Right renal cortex interstitium (tissue), 3 donors: ENCODE measurements at places on chromosomes 2 and 18.

DNA sequence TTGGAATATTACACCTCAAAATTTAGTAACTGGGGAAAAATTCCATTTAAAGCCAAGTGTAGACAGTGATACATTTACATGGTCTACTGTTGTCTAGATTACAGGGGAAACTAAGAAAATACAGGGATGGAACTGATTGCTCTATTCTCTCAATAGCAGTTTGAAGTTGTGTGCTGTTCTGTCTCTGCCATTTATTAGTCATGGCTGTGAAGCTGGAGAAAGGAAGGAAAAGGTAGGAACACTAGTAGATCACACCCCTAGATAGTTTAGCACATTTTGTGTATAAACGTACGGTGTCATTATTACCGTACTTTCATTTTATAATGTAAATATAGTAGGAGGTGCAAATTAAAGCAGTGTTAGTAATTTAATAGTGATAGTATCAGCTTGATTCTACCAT is 170.5 kb downstream of the PHLPP1 start:
- no peak for DNase-seq

DNA sequence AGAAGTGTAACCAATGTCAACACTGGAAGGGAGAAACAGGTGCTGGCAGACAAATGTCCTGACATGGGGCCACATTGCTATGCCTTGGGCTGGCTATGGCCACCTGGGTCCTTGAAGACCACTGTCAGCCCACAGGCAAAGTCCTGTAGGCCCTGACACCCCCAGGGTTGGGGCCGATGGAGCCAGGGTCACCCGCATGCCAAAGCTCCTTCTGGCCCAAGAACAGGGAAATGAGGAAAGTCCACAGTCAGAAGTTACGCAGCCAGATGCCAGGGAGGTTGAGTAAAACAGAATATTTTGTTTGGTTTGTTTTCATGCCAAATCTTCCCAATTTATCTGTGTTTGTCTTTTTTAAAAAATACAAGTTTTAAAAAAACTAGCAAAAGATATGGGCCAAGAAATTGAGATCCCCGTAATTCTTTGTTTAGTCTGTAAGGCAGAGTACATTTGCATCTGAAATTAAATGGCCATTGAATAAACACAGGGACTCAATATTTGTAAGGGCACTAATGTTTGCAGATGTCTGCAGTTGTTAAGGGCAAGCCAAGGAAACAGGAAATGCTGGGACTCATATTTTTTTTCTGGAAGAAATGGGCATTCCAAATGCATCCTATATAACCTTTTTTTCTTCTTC is 186.4 kb downstream of the FAM210A start:
- DNase-seq = no peak

GRCh38 chr2:38128653-38129052 is 52.7 kb upstream of the CYP1B1 start:
- no peak for DNase-seq

- DNase-seq = no peak
Measured at GRCh38 chr18:13455471-13455870, 236.9 kb downstream of the LDLRAD4 start.

DNA sequence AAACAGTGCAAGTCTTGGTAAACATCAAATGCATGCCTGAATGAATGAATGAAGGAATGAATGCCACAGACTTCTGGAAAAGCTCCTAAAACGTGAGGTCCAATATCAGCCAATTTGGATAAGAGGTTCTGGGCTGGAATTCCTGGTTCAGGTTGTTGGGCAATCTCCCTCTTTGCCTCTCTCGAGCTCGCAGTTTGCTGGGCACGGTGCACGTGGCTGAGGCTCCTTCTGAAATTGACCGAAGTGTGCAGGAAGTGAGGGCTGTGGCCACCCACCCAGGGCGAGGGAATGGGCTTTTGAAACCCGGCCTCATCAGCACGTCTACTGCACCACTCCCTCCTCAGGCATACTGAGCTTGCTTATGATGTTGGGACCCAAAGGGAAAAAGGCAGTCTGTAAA is 288.8 kb upstream of the HS6ST1 start:
- no peak for DNase-seq

GRCh38 chr2:202100176-202100575 is 27.1 kb downstream of the KIAA2012 start:
- no peak for DNase-seq

GRCh38 chr2:48590017-48590416 is 27.6 kb upstream of the GTF2A1L start:
- DNase-seq = no peak

GRCh38 chr2:98658816-98659490 is 50.6 kb downstream of the UNC50 start:
- no peak for DNase-seq

GRCh38 chr18:62324917-62325805 is at the start of gene TNFRSF11A:
TSS of gene TNFRSF11A (plus strand) at chr18:62325310. CDS start at chr18:62325353, 43 bp downstream.
- DNase-seq = no peak

- DNase-seq = no peak
Measured at GRCh38 chr2:205930209-205930608, 155.8 kb downstream of the INO80D start.

DNA sequence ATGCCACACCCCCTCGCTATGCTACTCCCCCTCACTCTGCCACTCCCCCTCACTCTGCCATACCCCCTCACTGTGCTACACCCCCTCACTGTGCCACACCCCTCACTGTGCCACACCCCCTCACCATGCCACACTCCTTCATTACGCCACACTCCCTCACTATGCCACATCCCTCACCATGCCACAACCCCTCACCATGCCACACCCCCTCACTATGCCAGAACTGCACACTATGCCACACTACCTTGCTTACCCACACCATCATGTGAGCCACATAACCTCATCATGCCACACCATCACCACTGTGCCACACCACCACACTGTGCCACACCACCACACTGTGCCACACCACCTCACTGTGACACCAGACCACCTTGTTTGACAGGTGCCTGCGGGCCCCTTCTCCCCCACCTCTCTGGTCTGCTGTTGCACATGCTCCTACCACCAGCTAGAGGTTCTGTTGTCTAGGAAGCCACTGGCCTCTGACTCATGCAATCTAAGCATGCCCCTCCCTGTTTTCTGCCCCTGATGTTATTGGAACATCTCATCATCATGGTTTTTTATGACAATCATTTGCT is 22.0 kb downstream of the MARCHF4 start:
- no peak for DNase-seq

DNA sequence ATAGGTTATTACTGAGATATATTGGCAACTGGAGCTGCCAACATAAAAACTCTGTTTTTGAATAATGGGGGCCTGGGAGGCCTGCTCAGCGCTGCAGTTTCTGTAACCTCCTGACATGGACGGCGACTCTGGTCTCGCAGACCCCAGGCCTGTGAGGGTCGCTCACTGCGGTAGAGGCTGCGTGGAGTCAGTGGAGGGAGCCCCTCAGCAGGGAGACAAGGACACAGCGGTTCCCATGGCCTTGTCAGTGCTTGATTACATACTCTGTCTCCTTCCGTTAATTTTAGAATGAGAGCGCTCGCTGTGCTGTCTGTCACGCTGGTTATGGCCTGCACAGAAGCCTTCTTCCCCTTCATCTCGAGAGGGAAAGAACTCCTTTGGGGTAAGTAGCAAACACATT is 858 bp downstream of the TPO start:
- DNase-seq = no peak

- no peak for DNase-seq
Measured at GRCh38 chr2:174634130-174635014, 36.8 kb upstream of the WIPF1 start.

DNA sequence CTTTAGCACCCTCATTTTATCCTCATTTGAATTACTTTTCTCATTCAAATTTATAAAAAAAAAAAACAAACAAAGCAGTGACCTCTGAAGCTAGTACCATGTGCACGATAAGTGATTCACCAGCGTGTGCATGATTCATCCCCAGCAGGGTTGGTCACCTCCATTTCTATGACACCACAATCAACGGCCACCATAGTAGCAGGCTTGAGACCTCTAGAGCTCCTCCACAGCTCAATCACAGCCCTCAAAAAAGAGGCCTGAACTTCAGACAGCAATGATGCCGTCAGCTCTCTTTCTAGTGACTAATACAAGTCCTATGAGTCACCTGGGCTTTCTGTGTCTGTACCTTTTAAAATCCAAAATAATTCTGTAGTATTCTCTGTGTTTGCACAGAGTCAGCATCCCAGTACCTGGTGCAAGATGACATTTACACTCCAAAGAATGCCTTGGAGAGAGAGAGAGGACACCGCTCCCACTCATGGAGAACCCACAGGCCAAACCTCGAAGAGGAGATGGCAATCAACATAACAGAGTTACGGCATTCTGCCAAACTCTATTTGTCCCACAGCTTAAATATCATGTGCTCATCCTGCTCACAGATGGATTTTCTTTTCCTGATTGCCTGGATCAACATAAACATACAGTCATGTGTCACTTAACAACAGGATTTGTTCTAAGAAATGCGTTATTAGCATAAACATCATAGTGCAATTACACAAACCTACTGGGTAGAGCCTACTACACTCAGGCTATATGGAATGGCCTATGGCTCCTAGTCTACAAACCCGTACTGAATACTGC is 58.7 kb downstream of the L3MBTL4 start:
- DNase-seq = no peak

DNA sequence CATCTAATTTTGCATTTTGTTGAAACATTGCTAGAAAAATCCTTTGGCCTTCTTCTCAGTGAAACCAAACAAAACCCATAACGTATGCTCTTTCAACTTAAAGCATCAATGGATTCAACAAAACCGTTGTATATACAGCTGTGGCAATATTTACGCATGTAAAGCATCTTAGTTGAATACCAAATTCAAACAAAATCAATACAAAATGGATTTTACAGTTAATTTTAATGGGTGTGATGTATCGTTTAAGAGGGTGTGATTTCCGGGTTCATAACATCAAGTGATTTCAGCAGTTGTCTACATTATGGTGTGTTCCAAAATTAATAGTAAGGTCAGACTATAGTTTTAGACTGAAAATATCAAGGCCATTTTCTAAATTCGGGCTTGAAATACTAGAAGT is 198.2 kb downstream of the TGIF1 start:
- no peak for DNase-seq

- DNase-seq = no peak
Measured at GRCh38 chr2:235127931-235128330, 176.1 kb downstream of the SH3BP4 start.

GRCh38 chr2:136206613-136207012 is 88.7 kb upstream of the CXCR4 start:
- DNase-seq = no peak

- DNase-seq = no peak
Measured at GRCh38 chr2:48601349-48601748, 16.3 kb upstream of the GTF2A1L start.

- no peak for DNase-seq
Measured at GRCh38 chr2:150653351-150653750, 165.9 kb upstream of the RND3 start.

- DNase-seq = no peak
Measured at GRCh38 chr2:109143214-109144187, 14.5 kb downstream of the SH3RF3 start.

GRCh38 chr18:75869162-75869561 is 441.7 kb upstream of the SMIM21 start:
- no peak for DNase-seq

GRCh38 chr2:165185633-165186032 is 18.2 kb downstream of the SCN3A start:
- DNase-seq = no peak

- DNase-seq = no peak
Measured at GRCh38 chr18:79092874-79093273, 23.7 kb downstream of the ATP9B start.

GRCh38 chr18:34697891-34698290 is 12.2 kb upstream of the DTNA start:
- DNase-seq = no peak

DNA sequence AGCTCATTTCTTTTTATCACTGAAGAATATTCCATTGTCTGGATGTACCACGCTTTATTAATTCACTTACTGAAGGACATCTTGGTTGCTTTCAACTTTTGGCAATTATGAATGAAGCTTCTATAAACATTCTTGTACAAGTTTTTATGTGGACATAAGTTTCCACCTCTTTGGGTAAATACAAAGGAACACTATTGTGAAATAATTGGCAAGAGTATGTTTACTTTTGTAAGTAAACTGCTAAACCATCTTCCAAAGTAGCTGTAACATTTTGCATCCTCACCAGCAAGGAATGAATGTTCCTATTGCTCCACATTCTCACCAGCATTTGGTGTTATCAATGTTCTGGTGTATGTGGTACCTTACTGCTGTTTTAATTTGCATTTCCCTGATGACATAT is 15.8 kb upstream of the VWC2L start:
- DNase-seq = no peak

GRCh38 chr18:79727211-79727610 is 47.6 kb downstream of the CTDP1 start:
- no peak for DNase-seq

GRCh38 chr18:71878226-71878625 is 665.9 kb downstream of the CBLN2 start:
- no peak for DNase-seq

- DNase-seq = no peak
Measured at GRCh38 chr2:119673796-119674195, 5.2 kb upstream of the TMEM177 start.

DNA sequence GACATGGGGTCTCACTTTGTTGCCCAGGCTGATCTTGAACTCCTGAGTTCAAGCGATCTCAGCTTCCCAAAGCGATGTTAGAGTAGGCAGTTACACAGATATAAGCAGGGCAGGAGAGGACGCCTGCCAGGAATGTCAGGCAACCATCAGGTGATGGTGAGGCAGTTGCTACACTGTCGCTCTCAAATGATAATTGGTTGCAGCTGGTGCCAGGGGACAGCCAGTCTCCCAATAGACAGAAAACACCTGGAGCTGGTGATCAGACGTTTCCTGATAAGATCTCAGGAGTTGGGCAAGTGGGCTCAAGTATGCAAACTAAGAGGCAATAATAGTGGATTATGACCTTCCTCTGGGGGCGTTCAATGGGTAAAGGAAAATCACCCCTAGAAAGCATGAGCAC is 163.1 kb upstream of the RGPD4 start:
- DNase-seq = no peak

- DNase-seq = no peak
Measured at GRCh38 chr2:239316562-239317465, 84.0 kb downstream of the HDAC4 start.

DNA sequence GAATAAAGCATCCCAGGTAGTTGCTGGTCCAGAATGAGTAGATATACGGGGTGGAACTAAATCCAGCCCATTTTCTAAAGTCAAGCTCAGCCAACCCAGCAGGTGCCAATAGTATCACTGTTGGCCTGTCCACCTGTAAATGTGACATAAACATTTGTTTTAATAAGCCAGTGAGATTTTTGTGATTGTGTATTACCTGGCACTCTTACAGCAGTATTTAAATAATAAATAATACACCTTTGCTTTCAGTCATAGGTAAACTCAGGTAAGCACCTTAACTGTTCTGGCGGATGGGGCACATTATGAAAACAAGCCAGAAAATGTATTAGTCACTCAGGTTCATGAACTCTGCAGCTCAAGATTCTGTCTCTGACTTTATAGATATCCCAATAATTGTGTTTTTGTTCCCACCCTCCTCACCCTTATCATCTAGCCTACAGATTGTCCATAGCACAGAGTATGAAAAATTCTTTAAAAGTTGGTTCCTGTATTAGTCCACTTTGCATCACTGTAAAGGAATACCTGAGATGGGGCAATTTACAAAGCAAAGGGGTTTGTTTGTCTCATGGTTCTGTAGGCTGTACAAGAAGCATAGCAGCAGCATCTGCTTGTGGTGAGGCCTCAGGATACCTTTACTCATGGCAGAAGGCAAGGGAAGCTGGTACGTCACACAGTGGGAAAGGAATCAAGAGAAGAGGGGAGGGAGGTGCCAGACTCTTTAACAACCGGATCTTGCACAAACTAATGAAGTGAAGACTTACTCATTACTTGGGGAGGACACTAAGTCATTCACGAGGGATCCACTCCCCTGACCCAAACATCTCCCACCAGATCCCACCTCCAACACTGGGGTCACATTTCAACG is 73.0 kb upstream of the CYRIA start:
- DNase-seq = no peak
